HAP-1 (cell line): ENCODE measurements at places on chromosomes 7 and 10.

- no peak for DNase-seq
Measured at GRCh38 chr7:50358041-50358705, 53.7 kb downstream of the IKZF1 start.

- no peak for DNase-seq
Measured at GRCh38 chr10:71064413-71065118, 147.8 kb upstream of the UNC5B start.

- no peak for DNase-seq
Measured at GRCh38 chr7:128755819-128756476, 16.8 kb downstream of the CALU start.

GRCh38 chr7:81627536-81628287 is 142.1 kb downstream of the HGF start:
- no peak for DNase-seq

- no peak for DNase-seq
Measured at GRCh38 chr7:46369933-46370654, 449.0 kb upstream of the IGFBP3 start.

DNA sequence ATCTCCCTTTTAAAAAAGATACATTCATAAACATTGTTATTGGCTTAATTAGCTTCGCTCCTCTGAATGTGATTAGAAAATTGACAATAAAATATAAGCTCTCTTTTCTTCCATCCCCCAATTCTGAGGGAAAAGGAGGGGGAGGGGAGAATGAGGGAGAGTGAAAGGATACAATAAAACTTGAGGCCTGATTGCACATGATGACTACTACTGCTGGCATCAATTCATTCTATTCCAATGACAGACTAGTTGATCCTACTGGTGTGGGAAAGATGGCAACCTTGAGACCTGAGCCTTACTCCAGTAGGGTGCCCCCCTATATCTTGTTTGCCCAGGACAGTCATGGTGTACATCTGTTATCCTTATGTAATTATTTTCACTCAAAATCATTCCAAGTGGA is 4.5 kb upstream of the IQUB start:
- DNase-seq = no peak

DNA sequence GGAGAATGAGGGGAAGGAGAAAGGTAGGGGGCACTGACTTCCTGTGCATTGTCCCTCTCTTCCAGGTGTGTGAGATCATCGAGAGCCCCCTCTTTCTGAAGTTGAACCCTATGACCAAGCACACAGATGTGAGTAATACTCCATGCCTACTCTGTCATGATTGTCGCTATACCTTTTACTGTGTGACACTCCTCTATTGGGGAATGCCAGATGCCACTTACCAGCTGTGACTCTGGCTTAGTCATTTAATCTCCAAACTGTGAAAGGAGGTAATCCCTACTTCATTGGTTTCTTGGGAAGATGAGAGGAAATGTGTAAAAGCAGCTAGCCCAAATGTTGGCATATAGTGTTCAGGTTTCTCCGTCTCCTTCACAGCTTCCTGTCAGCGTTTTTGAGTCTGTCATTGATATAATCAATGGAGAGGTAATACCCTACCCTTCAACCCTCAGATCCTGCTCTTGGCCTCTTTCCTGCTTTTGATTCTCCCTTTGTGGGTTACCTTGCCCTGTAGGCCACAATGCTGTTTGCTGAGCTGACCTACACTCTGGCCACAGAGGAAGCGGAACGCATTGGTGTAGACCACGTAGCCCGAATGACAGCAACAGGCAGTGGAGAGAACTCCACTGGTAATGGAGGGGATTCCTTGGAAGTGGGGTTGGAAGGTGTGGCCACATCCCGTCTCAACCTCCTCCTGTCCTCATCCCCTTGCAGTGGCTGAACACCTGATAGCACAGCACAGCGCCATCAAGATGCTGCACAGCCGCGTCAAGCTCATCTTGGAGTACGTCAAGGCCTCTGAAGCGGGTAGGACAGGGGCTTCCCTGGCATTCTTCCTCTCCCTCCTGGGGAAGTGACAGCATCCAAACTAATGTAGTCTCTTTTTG is 2.0 kb downstream of the COPS6 start:
- no peak for DNase-seq

- no peak for DNase-seq
Measured at GRCh38 chr10:100979791-100980272, 7.5 kb downstream of the MRPL43 start.

GRCh38 chr10:3051692-3052091 is 15.7 kb upstream of the PFKP start:
- DNase-seq = no peak

GRCh38 chr10:72116372-72116771 is 28.0 kb upstream of the SPOCK2 start:
- DNase-seq = no peak

GRCh38 chr10:86234107-86234506 is 132.5 kb downstream of the GRID1 start:
- peak; percentile 42 for DNase-seq

DNA sequence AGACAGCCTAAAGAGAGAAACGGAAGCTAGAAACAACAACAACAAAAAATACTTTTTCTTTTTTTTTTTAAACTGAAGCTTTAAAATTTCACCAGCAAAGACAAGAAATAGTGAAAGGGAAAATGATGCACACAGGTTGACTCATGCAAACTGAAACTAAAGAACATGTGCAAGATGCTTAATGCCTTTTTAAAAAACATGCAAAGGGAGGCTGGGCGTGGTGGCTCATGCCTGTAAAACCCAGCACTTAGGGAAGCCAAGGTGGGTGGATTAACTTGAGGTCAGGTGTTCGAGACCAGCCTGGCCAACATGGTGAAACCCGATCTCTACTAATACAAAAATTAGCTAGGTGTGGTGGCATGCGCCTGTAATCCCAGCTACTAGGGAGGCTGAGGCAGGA is 15.1 kb upstream of the CUBN start:
- no peak for DNase-seq

- DNase-seq = no peak
Measured at GRCh38 chr10:78321500-78321899, 287.8 kb downstream of the RPS24 start.

GRCh38 chr7:125391921-125392320 is 462.3 kb upstream of the POT1 start:
- no peak for DNase-seq

GRCh38 chr10:86461963-86462804 is 59.4 kb downstream of the WAPL start:
- peak; percentile 30 for DNase-seq

GRCh38 chr10:63542835-63543575 is 21.8 kb downstream of the REEP3 start:
- DNase-seq = no peak

DNA sequence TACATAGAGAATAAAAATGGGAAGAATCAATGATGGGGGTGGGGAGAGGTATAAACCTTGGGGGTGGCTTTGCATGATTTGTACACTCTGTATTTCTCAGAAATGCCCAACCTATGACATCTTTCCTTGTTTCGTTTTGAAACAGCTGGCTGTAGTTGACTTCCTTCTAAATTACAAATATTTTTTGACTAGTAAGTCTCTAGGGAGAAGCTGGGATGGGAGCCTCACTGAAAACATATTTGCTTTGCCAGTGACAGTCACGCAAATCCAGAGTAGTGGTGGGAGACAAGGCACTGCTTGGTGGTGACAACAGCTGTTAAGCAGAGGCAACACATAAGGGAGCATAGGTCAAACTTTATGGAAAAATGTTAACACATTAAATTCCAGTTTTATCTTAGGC is 440.5 kb downstream of the SEMA3D start:
- no peak for DNase-seq

DNA sequence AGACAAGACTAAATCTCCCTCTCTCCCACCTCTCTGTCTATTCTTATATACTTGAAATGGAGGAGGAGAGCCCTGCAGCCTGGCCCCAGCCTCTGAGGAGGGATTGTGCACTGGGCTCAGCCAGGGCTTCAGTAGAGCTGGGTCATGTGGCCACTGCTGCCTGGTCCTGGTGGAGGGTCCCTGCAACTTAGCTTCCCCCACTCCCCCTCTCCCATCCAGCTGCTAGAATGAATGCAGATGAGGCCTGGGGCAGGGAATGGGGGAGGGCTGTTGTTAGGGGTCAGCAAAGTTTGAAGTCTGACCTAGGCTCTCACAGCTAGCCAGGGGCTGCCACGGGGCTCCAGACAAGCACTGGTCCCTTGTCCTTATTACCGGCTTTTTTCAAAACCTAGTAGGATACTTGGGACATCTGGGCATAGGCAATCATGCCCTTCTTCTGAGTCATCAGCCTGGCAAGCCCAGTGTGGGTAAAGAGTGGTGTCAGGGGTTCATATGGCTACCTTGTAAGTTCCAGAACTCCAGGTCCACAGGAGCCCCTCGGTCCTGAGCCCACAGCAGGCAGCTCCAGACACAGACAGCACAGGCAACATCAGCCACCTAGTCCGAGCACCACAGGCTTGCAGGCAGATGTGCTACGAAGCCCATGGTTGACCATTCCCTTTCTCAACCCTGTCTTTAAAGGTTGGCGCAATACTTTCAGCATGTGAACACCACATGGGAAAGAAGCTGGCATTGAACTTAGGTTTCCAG is 12.8 kb upstream of the CXCL12 start:
- DNase-seq = no peak

- no peak for DNase-seq
Measured at GRCh38 chr10:132347931-132348267, 15.9 kb downstream of the LRRC27 start.

DNA sequence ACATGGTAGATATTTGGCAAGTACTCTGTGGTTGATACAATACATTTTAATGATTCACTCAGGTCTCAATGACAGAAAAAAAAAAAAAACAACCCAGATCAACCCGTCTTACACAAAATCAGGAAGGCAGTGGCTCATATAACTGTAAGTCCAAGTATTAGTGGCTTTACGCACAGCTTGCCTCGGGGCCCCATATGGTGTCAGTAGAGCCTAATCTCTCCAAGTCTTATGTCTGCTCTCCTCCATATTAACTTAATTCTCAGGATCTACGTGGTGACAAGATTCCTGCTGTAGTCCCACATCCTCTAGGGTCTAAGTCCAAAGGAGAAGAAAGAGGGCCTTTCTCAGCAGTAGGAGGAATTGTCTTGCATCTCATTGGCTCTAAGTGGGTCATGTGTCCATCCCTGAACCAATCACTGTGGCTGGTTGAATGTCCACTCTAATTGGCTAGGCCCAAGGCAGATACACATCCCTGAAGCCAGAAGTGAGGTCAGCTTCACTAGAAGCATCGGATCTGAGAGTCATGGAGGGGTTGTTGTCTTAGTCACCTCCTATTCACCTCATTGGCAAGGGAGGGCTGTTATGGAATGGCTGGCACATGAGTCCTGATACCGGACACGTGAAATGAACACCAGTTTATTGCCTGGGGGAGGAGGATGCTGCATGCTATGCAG is 20.5 kb upstream of the PLPP4 start:
- DNase-seq = no peak

DNA sequence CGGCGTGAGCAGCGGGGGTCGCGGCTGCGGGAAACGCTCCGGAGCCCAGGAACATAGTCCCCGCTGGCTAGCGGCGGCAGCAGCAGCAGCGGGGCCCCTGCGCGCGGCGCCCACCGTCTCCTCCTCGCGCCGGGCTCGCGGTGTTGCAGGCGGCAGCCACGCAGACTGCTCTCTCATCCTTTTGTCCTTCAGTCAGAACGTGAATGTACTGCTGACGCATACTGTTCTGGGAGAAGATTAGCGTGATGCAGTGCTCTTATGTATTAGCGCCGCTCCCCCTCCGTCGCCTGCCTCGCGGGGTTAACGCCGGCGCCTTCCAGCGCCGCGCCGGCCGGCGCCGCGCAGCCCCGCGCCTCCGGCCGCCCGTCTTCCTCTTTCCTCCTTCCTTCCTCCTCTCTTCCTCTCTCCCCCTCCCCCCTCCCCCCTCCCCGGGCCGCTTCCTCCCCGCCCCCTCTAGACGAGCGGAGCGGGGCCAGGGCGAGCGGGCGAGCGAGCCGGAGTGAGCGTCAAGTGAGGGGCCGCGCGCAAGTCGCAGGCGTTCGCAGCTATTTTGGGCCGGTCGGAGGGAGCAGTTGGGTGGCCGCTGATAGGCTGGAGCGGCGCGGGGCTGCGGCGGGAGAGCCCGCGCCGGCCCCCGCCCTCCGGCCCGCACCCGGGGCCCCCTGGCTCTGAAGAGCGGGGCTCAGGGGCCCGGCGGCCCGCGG is 816 bp upstream of the LRRC4 start:
- DNase-seq = no peak

- DNase-seq = no peak
Measured at GRCh38 chr7:134892963-134893362, 93.3 kb upstream of the AGBL3 start.

- no peak for DNase-seq
Measured at GRCh38 chr7:137578541-137578940, 235.0 kb upstream of the PTN start.

DNA sequence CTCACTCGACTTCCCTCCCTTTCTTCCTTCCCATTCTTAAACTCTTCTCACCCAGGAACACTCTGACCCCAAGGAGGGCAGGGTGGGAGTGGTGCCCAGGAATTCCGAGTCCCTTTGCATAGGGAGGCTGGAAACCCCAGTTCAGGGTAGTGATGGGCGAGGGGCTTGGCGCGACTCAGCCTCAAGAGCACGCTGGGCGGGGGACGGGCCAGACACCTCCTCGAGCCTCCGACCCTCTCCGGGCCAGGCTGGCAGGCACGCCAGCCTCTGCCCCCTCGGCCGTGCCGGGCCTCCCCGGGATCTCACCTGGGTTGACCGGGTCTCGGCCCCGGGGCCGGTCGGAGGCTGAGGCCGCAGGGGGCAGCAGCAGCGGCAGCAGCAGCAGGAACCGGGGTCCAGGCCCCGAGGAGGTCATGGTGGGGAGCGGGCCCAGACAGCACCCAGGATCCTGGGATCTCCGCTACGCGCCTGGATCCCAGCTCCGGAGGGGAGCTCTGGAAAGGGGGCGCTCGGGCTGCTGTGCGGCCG is 457 bp downstream of the PLOD3 start:
- DNase-seq = no peak

DNA sequence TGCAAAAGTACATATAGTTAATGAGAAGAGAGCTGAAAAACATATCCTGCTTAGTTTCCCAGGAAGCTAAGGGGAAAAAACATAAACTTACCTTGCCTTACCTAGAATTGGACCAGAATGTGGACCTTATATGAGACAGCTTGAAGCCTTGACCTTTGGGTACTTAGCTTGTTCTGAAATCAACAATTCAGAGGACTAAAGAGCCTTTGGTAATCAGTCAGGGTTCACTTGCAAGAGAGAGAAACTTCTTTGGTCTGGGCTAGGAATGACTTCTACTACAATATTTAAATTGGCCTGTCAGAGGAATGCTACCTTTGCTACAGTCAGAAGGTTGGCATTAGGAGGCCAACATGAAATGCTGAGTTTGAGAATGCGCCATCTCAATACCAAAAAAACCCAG is 24.9 kb downstream of the SAMD8 start:
- no peak for DNase-seq

GRCh38 chr7:28005847-28006231 is 174.8 kb downstream of the JAZF1 start:
- DNase-seq = no peak

- no peak for DNase-seq
Measured at GRCh38 chr10:78019264-78019663, 10.1 kb downstream of the POLR3A start.

DNA sequence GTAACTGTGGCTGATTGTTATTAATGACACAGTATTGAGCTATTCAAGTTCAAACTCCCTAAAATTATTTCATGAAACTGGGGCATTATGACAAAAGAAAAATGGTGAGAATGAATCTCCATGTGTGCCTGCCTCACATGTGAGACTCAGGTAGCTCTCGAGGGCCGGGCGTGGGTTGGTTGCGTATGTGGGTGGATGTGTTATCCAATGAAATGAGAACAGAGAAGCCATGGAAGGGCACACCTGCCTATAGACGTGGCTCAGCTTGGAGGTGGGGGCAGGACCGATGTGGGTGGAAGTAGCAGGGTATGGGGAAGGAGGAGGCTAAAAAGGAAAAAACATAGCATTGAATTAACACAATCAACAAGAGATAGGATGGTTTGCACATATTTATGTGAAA is 96.5 kb downstream of the AOAH start:
- DNase-seq = no peak
